ENCODE measurements at places on chromosomes 11 and 22.

GRCh38 chr11:128349650-128350299, 237.6 kb downstream of the ETS1 start:
- no peak for DNase-seq

DNA sequence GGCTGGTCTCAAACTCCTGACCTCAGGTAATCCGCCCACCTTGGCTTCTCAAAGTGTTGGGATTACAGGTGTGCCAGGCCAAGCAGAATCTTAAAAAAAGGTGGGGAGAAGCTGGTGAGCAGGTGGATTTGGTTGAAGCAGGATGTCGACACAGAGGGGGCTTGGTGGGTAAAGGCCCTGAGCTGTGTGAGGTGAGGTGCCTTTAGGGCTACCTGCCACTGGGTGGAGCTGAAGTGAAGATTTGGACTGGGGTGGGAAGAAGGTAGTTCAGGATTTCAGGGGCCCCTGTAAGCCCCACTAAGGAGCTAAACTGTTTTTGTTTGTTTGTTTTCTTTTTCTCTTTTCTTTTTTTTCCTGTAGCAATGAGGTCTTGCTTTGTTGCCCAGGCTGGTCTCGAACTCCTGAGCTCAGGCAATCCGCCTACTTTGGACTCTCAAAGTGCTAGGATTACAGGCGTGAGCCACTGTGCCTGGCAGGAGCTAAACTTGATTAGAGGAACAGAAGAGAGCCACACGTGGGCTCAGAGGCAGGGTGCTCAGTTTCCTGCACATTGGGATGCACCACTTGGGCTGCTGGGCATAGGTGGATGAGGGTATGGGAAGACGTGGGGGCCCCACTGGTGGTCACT, 6.0 kb downstream of the P2RX6 start:
- DNase-seq, result no peak

DNA sequence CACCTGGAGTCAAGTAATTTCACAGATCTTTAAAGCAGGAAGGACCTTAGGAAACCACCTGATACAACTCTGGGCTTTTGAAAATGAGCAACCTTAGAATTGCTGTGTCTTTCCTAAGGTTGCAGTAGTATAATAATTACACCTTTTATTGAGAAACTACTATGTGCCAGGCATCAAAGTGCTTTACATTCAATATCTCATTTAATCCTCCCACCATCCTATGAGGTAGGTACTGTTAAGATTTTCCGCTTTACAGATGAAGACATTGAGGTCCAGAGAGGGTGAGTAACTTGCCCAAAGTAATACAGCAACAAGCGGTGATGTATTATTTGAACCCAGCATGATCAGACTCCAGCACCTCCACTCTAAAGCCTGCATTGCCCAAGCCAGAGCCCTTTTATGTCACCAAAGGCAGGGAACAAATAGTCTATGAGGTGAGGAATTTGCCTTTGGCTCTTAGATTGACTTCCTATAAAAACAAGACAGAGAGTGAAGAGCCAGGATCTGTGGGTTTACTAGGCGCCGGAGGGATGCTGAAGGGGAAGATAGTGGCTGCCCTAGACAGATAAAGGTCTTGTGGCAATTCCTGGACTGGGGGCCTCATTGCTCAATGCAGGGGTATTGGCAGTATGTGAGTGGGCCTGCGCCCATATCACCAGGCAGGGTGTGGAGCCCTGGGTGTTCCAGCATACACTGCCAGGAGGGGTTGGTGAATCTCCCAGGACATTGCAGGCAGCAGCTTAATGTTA, 157.1 kb downstream of the FBXO7 start:
- no peak for DNase-seq

- no peak for DNase-seq
Measured at GRCh38 chr11:1511937-1512496, 25.4 kb upstream of the MOB2 start.

DNA sequence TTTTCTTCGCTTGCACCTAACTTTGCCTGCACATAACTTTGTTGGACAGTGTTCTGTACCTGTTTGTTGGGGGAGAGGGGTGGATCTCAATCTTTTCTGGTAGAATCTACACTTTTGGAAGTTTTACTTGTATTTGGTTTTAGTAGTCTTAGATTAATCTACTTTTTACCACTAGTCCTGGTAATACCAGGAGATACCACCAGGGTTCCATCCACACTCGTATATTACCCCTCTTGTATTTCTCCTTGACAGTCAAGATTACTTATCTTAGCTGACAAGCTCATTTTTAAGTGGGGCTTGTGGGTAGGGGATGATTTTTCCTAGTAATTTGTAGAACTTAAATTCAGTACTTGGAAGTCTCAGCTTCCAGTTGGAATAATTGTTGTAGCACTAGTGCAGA, 37.3 kb upstream of the TECTA start:
- DNase-seq, result no peak

- no peak for DNase-seq
Measured at GRCh38 chr22:45997777-45998637, 21.0 kb upstream of the WNT7B start.

GRCh38 chr11:61912991-61913698, 4.2 kb downstream of the RAB3IL1 start:
- no peak for DNase-seq

- no peak for DNase-seq
Measured at GRCh38 chr11:118219732-118220131, 5.1 kb downstream of the JAML start.

- no peak for DNase-seq
Measured at GRCh38 chr11:72776844-72777754, 16.7 kb downstream of the STARD10 start.

DNA sequence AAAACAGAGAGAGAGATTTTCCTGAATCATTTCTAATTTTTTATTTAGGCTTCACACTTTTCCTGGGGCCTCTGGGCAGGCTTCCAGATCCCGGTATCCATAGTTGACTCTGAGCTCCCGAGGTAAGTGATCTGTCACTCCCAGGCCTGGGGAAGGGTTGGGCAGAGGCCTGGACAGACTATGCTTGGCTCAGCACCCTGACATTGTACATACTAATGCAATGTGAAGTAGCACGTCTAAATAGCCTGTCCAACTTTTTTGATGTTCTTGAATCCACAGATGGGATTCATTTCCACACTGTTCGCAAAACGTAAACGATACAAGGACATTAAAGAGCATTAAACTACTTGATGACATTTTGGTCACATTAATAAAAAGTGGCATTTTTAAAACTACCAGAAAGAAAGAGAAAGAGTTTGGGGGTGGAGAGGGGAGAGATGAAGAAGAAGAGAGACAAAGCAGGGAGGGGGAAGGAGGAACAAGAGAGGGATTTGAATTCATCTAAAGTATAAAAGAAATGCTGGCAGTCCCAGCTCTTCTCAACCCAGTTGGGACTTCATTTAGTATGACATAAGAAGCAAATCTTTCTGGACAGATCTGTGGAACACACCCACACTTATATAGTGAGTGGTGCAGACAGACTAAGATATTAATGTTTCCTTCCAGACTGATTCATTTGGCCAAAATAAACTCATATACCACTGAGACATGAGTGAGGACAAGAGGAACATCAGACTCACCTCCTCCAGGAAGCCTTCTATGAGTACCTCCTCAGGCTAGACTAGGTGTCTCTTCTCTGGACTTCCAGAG, 514.2 kb downstream of the SOX6 start:
- DNase-seq, result no peak

DNA sequence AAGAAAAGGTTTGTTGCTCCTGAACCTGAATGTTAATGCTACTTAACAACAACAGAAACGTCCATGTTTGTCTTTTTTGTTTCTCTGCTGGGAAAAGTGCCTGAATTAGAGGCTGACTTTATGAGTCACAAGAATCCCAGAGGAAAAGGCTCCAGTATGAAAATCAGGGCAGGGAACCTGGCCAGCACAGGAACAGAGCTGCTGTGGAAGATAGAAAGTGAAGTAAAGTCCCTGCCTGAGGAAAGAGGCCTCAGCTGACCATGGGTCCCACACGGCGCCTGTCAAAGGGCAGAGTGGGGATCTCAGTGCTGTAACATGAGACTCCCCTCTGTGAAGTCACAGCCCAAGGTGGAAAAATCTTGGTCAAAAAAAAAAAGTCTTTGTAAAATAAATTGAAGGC, 632.3 kb upstream of the CCDC90B start:
- DNase-seq, result no peak

- no peak for DNase-seq
Measured at GRCh38 chr22:23842599-23842998, 3.8 kb upstream of the DERL3 start.

- no peak for DNase-seq
Measured at GRCh38 chr11:45383224-45383623, 97.1 kb upstream of the SYT13 start.

DNA sequence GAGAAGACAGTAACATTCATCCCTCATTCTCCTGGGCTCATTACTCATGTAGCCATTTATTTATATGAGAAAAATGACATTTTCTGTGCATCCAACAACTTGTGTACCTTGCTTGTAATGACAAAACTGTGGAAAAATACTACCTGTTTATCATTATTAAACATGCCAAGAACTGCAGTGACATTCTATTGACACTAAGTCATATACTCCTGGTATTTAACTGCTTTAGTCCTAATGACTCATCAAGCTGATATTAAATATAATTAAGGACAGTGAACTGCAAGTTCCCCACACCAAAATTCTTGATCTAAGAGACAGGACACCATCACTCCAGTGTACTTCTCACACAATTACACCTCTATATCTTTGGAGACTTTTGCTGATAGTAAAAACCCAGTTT, 1328.7 kb upstream of the RAG2 start:
- DNase-seq, result no peak

DNA sequence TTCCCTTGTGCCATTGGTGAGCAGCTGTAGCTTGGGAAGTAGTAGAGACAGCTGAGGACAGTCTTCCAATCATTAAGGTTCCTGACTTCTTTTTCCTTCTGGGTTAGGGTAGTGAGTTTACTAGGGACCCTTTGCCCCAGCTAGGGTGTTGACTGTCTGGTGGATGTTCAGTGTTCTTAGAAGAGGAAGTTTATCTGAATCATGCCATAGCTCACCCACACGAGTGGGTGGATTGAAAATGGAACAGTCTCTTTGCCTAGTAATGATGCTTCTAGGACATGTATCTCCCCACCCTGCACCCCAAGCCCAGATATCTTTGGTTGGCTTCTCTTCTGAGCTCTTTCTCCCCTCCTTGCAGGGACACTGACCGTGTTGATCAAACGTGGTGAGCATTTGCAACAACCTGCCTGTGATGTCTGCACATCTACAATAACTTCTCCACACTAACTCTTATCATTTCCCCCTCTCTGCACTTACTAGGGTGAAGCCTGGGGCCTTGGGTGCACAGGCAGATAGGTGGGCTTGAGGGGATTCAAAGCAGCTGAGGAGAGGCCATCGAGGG, 57.1 kb upstream of the HORMAD2 start:
- no peak for DNase-seq

- no peak for DNase-seq
Measured at GRCh38 chr22:50085211-50085972, at the start of gene MLC1. Gene MLC1 (minus strand): TSS chr22:50085426. CDS start chr22:50084902, 524 bp downstream.

DNA sequence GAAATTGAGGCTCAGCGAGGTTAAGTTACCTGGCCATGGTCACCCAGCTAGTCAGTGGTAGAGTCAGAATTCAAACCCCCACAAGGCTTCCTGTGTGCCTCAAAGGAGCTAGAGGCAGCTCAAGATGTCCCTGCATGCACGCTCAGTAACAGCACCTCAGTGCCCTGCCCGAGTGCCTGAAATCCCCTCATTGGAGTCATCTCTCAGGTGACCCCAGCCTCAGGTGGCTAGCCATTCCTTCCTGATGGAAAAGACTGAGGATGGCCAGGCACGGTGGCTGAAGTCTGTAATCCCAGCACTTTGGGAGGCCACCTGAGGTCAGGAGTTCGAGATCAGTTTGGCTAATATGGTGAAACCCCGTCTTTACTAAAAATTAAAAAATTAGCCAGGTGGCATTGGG, 36.9 kb downstream of the LIF start:
- DNase-seq, result no peak

DNA sequence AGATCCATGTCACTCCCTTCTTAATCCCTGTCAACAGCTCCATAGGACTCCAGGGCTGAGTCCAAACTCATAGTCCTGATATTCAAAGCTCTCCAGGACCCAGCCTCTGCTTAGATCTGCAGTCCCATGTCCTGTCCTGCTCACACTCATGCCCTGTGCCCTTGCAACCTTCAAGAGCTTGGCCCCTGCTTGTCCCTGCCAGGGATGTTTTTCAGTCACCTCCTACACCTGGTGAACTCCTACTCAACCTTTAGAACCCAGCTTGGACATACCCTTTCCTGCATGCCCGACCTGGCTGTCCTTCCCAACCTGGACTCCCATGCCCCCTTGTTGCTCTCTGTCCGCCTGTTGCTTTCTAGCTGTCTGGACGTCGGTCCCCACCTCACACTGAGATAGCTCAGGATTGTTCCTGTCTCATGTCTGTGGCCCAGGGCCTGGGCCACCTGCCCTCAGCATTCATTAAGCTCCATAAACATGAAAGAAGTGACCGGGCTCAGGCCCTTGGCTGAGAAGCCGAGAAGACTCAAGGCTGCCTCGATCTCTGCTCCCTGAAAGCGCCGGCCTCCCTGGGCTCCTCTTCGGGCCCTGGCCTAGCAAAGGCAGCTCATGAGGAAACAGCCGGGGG, 48.8 kb upstream of the RTL6 start:
- DNase-seq, result no peak
